Adipocyte (in vitro differentiated cells): ENCODE measurements at places on chromosomes 2 and 18.

GRCh38 chr2:3646446-3646845, 11.6 kb upstream of the ALLC start:
- DNase-seq = no peak

DNA sequence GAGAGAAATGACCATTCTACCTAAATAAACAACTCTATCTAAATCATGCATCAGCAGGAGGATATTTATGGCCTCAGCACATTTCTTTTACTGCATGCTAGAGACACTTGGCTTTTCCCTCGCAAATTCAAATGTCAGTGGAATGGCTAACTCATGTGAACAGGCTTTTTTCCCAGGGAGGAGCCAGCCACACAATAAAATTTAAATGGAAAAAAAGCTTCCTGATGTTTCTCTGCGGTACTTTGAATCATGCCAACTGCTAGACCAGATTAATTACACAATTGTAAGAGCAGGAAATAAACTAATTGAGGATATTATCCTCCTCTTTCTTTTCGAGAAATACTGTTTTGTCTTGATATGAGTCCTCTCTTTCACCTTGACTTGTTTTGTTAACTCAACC, 676.3 kb downstream of the IRS1 start:
- no peak for DNase-seq

- DNase-seq = no peak
These were observed 209.3 kb upstream of the NCKAP5 start for GRCh38 chr2:133777574-133777960.

GRCh38 chr2:25411281-25411680, 69.6 kb upstream of the DNMT3A start:
- no peak for DNase-seq

DNA sequence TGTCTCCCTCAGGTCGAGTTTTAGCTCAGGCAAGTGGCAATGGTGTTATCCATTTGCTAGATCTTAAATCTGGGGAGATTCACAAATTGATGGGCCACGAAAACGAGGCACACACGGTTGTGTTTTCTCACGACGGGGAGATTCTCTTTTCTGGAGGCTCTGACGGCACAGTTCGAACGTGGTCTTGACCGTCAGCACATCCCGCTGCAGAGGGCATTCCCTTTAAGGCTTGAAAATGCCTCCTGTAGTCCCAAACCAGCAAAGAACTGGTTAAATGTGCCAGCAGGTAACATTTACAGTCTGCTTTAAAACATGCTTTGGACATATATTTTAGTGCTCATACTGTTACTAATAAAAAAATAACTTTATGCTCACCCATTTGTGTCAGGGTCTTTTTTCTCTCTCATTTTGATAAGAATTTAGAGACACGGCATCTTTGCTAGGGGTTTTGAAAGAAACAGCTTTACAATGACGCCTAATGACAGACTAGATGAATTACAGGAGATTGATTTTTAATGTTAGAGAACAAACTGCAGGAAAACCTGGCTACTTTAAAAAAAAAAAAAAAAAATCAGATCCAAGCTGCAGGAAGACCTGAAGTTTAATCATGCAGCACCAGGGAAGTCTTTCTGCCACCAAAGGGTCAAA, 602 bp upstream of the VWC2L start:
- DNase-seq = no peak

GRCh38 chr2:79817288-79817687, 304.4 kb downstream of the CTNNA2 start:
- no peak for DNase-seq

- no peak for DNase-seq
These were observed 645 bp downstream of the MIB1 start for GRCh38 chr18:21741312-21741561.
